ENCODE measurements at places on chromosomes 16 and 17.
A peak's percentile ranks its signal among the peaks of the same experiment; 100 is the strongest.

DNA sequence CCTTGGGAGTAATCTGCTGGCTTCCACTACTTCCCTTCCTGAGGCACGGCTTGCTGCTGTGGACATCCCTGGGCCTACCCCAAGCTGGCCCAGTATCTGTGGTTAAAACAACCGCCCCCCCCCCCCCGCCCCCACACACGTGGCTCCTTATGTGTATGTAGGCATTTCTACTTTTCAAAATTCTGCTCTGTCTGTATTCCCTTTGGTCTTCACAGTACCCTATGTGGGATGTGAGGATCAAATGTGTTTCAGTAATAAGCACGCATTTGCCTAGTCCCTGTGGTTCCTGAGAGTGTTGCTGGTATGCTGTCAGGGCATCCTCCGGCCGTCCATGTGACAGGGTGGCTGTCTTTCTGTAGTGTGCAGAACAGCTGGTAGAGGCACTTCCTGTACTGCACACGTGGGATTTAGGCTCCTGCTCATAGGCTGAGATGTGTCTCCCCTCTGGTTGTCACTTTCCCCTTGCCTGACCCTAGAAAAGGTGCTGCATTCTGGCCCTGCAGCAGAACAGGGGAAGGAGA lies 2.2 kb downstream of the NT5M start:
- peak; percentile 13 for DNase-seq

DNA sequence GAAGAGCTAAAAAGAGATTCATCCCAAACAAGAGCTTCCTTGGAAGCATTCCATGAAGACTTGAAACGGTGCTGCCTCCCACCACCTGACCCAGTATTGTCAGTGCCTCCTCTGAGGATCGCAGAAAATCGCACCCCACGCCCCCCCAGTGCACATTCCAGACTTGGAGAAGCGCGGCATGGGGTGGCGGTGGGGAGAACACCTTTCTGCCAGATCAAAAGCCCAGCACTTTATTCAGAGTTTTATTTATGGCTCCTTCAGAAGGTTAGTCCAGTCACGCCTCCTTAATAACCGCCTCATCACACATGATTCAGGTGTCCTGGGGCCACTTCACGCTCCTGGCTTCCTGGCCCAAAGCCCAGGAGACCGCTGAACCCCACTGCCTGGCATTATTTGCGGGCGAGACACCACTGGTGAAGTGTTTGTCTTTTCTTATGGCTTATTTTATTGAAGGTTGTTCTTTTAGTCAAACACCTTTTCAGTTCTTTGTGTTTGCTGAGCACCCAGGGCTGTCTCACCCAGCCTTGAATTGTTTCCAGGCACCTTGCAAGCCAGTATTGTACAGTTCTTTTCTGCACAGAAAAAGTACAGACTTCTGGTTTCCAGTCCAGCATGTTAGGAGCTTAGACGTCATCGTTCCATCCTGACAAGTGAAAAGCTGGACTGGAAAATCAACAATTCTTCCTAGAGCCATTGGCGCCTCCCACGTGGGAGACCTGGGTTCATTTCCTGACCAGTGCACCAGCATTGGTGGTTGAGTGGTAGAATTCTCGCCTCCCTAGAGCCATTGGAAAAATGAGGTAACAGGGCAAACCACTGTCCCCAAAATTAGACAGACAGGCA lies 79.6 kb upstream of the CACNG5 start:
- no peak for DNase-seq

DNA sequence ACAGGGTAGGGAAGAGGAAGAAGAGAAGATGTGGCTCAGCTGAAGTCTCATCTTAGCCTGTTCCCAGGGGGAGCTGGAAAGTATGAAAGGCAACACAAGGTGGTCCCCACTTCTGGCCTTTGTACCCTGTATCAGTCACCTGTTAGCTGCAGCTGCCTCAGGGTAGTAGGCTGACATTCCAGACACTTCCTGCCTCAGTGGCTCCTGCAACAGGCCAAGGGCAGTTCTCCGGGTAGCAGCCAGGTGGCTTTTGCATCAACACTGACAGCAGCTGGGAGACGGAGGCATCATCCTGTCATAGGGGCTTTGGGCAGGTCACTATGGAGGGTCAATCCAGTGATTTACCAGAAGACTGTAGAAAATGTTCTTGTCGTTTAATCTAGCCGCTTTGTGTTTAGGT lies 124.0 kb downstream of the RGS9 start:
- DNase-seq = no peak

- peak; percentile 62 for DNase-seq
Observed at GRCh38 chr17:20926532-20926931, 116.3 kb downstream of the USP22 start.

DNA sequence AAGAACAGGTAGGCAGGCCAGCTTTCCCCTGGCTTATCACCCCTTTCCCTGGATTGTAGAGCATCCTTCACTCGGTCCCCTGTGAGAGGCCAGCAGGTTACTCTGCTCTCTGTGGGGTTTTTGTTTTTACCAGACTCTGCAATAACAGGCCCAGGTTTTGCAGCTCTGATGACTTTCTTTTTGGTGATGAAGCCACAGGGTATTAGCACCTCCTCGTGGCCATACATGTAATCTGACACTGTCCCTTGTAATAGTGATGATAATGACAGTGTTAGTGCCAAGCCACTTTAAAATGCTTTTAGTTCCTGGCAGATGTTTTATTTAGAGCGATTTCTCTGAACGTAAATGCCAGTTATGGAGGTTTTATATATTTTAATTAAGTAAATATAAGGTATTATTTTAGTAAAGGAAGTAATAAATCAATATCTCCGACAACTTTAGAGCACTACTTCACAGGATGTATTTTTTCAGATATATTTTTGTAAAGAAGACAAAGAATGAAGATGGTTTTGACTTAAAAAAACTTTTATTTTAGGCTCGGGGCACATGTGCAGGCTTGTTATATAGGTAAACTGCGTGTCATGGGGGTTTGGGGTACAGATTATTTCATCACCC lies 38.0 kb upstream of the CPHXL start:
- peak; percentile 52 for DNase-seq

- no peak for DNase-seq
Observed at GRCh38 chr16:83818276-83818675, 10.5 kb downstream of the HSBP1 start.

DNA sequence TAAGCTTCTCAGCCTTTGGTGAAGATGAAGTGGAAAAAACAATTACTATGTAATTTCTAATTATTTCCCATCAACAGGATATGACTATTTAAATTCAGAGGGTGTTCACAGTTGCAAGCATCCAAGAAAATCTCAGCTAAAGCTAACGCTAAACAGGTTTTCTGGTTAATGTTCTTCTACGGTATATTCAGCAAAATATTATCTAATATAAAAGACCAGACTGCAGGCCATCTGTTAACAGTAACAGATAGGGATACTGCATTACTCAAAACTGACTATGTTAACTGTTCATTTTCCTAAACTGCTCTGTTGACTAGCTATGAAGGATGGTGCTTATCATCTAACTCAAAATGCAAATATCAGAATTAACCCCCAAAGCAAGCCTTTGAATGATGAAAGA lies 32.8 kb downstream of the GLG1 start:
- DNase-seq = no peak

GRCh38 chr17:20103454-20104446 lies 94.6 kb downstream of the SPECC1 start:
- DNase-seq = no peak

DNA sequence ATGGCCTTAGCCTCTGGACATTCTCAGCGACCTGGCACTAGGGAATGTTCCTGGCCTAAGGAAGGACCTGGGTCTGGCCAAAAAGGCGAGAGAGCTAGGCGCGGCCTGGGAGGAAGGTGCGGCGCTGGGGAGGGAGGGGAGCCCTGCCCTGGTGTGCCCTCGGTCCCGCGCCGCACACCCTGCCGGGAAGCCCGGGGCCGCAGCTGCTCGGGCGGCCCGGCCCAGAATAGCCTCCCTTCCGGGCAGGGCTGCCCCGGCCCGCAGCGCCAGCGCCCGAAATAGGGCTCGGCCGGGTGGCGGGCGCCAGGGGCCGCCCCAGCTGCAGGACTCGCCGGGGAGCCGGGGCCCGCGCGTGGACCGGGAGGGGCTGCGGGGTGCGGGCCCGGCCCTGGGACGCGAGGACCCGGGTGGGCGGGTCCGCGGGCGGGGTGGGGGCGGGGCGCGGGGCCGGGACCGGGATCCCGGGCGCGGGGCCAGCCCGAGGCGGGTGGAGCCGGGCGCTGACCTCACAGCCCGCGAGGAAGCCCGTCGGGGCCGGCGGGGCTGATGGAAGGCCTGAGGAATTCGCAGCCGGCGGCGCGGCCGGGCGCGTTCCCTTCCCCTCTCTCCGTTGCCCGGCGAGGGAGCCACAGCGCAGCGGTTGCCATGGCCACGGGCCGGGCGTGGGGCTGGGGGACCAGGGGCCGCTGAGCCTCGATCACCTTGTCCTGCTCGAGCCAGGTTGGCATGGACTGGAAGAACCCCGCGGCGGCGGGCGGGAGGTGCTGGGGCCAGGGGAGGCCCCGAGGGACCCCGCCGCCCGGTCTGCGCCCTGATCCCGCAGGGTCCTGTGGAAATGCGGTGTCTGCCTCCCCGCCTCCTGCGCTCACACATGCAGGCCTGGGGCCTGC lies 18.1 kb downstream of the SOCS3 start:
- peak; percentile 82 for DNase-seq

- DNase-seq = no peak
Observed at GRCh38 chr16:58516768-58517107, 1.4 kb downstream of the SETD6 start.

- DNase-seq = peak; percentile 54
Observed at GRCh38 chr17:10172241-10172741, 26.1 kb downstream of the GAS7 start.

- no peak for DNase-seq
Observed at GRCh38 chr17:51362811-51363585, 102.7 kb downstream of the UTP18 start.

DNA sequence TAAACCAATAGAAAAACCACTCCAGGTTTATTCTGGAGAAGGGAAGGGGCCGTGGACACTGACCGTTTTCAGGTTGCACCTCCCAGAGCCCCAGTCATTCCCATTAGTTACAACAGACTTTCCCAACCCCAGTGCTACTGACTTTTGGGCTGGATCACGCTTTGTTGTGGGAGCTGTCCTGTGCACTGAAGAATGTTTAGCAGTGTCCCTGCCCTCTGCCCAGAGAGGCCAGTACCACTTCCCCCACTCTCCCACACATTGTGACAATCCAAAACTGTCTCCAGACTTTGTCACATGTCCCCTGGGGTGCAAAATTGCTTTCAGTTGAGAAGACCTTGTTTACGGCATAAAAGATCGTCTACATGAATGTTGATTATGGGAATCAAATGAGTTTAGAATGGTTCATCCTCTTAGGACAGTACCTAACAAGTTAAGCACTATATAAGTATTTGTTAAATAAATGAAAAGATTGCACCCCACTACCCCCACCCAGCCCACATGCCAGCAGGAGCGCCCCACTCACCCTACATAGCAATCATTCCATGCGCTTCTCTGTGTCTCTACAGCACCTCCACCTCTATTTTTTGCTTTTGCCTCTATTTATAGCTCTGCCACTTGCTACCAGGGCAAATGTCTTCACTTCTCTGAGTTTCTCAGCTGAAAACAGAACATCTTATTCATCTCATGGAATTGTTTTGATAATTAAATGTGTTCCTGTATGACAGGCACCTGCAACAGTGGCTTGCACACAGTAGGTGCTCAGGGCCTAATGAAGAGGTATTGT lies 104.9 kb downstream of the AXIN2 start:
- no peak for DNase-seq

DNA sequence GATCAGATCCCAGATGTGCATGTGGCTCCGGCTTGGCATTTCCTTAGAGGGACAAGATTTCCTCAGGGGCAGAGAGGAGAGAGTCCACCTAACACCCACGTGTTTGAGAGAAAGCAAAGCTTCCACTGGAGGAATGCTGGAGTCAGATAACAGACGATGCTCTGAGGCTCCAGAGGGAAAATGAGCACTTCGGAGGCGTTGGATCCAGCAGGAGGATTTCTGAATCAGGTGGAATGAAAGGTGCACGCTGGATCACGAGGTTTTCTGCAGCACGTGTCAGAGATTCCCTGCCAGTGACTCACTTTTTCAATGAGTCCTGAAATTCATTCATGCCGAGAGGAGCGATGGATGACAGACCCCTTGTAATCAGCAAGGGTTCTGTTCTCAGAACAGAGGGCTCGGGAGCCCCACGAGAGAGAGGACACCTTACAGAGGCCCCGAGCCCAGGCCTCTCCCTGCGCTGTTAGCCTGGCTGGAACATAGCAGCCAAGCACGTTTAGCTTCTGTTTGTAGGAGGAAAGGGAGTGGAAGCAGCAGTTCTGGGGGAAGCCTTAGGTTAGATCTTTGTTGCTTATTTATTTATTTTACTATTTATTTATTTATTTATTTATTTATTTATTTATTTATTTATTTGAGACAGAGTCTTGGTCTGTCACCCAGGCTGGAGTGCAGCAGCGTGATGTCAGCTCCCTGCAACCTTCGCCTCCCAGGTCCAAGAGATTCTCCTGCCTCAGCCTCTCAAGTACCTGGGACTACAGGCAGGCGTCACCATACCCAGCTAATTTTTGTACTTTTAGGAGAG lies 49.3 kb upstream of the JPH3 start:
- no peak for DNase-seq
